ENCODE measurements at places on chromosomes 3 and 15.

- DNase-seq: no peak
These were observed 287.3 kb upstream of the UBE2E1 start for GRCh38 chr3:23518441-23518840.

DNA sequence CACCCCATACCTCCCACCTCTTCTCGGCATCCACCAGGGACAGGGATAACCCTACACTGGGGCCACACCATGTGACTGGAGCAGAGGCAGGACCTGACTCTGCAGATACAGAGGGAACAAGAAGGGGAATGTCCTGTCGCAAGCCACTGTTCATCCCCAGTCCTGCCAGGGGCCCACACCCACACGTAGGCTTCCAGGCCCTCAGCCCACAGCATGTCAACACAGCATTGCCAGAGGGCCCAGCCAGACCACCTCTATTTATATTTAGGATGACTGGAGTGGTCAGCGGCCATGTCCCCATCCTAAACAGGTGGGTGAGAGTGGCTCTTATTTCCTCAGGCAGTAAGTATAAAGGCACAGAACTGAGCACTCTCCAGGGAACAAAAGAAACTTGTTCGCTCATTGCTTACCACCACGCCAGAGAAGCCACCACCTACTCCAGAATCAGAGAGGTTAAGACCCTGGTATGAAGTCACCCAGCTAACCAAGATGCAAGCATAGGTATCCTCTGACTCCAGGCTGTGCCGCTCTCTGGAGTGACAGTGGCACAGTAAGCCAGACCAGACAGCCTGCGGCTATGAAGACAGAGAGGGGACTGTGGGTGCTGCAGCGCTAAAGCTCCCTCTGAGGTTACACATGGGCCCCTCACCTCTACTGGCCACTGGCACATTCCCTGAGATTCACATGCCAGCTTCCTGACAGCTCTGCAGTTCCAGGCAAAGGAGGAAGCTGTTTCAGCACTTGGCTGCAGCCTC, 67.9 kb downstream of the LRIG1 start:
- DNase-seq: no peak

DNA sequence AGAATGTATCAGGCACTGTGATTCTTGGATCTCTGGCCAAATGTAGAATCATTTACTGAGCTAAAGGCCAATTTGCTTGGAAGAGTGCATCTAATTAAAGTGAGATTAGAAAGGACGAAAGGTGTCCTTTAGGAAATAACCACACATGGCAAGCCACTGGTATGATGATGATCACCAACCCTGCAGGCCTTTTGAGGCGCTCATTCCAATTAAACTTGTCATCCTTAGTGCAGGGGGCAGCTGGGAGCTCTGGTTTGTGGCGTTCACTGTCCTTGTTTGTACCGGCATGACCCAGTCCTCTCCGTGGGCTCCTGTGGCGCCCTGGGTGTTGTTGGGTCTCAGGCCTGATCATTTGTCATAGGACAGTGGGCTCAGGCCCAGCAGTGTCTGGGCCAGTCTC, 11.0 kb downstream of the LIMD1 start:
- DNase-seq: no peak

DNA sequence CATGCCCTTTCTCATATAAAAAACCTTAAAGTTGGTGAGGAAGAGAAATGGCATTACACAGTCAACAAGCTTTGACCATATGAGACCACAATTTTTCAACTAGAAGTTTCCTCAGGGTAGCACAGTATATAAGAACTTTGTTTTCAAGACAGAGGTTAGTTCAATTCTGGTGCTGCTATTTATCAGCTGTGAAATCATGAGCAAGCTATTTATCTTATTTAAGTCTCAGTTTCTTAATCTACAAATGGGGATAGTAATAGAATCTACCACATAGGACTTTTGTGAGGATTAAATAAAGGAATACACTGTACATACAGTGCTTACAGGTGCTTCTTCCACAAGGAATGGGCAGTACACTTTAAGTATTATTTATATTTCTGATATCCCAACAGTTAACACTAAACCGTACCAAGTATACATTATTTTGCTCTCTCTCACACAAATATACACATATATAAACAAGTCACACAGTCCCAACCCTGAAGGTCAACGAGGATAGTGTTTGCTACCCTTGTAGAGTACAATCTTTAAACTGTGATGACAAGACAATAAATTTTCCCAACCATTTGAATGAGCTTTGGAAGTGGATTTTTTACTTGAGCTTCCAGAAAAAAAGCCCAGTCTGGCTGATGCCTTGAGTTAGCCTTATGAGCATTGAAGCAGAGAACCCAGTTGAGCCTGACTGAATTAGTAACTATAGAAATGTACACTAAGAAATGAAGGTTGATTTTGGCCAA, 178.8 kb downstream of the TNIK start:
- DNase-seq: no peak

DNA sequence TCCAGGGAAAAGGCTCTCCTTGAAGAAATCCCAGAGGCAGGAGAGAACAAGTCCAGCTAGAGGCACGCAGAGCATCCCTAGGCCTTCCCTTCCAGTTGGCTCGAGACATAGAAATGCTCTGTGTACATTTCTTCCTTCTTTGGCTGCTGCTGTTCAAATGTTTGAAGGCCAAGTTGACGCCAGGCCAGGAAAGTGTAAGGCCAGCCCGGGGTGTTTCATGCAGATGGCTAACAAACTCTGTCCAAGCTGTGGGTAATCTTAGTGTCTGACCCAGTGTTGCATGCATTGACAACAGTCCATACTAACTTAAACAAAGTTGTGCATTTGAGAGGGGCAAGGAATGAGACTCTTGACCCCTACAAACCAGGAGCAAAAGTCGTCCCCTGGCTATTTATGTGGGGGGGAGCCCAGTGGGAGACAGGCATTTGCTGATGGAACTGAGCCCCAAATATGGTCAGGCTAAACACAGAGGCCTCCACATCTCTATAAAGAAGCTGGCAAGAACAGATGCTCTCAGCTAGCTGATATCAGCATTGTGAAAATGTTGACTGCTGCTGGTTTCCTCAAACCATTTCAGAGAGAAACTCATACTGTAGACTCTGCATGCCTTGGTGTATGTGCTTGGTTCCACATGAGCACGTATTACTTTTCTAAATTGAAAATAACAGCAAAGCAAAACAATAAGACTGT, 139.5 kb downstream of the ADAMTS9 start:
- DNase-seq: no peak

DNA sequence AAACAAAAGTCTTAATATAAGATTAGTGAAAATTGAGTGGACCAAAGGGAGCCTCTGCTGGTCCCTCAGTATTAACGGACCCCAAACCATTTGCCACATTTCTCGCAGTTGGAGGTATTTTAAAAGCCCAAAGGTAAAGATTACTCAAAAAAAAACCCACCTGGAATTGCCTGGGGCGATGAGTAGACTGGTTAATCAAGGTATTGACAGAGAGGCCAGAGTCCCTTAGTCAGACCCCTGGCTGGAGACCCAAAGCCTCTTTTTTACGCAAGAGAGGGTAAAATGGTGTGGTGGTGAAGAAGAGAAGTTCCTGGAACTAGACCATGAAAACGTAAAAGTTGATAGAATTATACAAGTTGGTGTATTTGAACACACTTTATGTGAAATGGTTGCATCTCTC, 137.2 kb downstream of the IMPG2 start:
- no peak for DNase-seq

DNA sequence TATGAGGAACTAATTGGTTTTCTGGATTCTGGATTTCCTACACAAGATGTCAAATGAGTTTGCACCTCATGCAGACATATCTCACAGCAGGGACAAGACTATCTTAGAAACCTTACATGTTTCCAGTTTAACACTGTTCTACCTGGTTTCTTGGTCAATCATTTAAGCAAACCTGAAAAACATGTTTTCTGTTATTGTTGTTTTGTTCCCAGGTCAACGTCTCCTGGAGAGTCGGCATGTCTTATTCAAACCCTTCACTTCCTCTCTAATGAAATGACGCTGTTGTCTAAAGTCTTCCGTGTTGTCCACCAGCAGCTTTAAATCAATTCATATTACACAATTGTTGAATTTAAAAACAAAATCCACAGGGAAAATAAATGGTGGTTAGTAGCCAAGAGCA, 150.9 kb downstream of the CNTN3 start:
- DNase-seq: no peak

Measured in stimulated activated CD4-positive, alpha-beta T cell treated with anti-CD3 and anti-CD28 coated beads, Interleukin-15, amount 100 ng/mL, for 1 hour (primary cell).